Fibroblast of lung (primary cell): ENCODE measurements at places on chromosomes 7 and 10. TPM values are rescaled to one million over a fixed set of nuclear protein-coding genes. Genes with fewer than 3 reads are reported as not detected.

DNA sequence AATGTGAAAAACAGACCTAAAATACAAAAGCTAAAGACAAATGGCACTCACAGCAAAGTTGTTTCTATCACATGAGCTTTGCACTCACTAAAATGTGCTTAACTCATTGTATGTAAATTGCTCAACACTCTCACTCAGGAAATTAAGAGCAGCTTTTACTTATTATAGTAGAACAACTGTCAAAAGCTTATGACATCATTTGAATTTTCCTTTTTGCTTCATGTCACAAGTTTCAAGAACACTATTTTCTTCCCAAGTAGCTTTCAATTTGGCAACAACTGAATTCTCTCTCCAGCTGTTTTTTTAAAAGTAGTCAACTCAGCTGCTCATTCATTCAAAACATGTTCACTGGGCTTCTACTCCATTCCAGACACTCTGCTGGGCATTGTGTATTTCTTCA is 46.9 kb downstream of the ATE1 start:
- DNase-seq: peak; percentile 72

GRCh38 chr10:83678850-83679249 is 460.5 kb upstream of the GHITM start:
- DNase-seq: no peak

- DNase-seq: peak; percentile 83
Measured at GRCh38 chr7:17661982-17662585, 278.2 kb downstream of the SNX13 start.

NUP42 gene
- 13.1 and 13.8 TPM in 2 replicates for polyA plus RNA-seq

DNA sequence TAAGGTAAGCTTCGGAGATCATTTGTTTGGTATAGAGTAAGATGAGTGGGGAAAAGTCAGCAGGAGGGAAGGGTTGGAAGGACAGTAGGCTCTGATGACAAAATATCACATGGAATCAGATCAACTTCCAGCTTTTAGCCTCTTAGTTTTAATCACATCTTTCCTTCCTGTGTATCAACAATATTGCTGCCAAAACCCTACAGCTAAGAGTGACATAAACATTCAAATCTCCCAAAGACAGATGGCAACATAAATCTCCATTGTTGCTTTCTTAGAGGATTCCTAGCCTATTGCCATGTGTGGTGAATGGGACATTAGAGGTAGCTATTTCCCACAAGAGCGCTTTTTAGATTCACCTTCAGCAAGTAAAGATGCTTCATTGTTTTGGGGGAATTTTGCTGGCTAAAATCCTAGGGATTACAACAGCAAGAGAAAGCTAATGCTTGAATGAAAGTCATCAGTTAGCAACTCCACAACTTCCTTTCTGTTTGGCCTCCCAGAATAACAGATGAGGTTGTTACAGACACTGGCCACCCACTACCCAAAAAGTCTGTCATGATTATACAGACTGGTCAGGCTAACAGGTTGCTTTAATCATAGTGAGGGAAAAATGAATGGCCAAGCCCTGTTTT is 35.2 kb upstream of the FZD1 start:
- DNase-seq: no peak

PRLHR gene
- polyA plus RNA-seq: not detected in 2 replicates

PIK3CG gene
- 0.07 and 0.09 TPM in 2 replicates for polyA plus RNA-seq

ODAD2 gene
- polyA plus RNA-seq: 0.12 and 0.34 TPM in 2 replicates

DNA sequence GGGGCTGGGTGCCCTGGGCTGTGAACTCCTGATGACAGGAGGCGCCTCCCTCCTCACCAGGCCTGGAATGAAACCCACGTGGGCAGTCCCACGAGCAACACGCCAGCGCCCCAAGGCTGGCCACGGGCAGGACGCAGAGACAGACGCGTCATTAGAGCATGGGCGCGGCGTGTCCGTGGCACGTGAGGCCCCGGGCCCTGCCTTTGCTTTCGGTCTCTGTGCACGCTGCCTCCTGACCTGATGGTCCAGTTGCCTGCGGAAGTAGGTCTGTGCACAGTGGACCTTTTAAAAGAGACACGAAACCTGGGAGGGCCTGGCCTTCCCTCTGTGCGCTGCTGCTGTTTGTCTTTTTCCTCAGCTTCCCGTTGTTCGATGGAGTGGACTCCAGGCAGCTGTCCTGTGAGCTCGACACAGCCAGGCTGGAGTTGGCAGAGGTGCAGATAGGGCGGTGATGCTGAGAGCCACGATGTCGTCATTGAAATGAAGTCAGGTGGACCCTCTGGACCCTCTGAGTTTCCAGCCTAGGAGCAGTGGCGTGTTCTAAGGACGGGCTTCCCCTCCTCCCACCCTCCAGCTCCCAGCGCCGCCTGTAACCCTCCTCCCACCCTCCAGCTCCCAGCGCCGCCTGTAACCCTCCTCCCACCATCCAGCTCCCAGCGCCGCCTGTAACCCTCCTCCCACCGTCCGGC is 40.1 kb upstream of the CFAP46 start:
- peak; percentile 32 for DNase-seq
